ENCODE measurements at places on chromosomes 13 and 19. TPM values are rescaled to one million over a fixed set of nuclear protein-coding genes. Genes with fewer than 3 reads are reported as not detected.

DNA sequence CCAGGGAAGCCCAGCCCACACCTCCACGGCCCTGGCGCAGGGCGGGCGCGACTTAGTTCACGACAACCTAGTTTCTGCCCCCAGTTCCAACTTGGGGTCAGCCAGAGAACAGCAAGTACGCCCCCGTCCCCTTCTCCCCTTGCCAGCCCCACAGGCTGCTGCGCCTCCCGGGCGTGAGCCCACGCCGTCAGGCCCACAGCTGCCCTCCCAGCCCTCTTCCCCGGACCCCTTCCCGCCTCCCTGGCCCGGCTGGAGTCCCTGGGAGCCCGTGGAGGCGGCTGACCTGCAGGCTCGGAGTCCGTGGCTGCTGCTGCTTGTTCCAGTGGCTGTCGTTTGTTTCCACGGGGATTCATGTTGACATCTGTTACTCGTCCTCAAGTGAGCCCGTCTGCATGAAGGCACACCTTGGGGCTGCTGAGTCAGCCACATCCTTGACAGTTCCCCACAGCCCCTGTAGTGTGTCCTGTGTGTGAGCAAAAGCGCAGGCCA lies 86.0 kb downstream of the ATP11A start:
- no peak overlapping the region for H3K27ac ChIP-seq
- no peaks in the 10 kb centered on the region for H3K27me3 ChIP-seq
- H3K4me1 ChIP-seq: peaks cover 6% of the 10 kb centered on the region

DNA sequence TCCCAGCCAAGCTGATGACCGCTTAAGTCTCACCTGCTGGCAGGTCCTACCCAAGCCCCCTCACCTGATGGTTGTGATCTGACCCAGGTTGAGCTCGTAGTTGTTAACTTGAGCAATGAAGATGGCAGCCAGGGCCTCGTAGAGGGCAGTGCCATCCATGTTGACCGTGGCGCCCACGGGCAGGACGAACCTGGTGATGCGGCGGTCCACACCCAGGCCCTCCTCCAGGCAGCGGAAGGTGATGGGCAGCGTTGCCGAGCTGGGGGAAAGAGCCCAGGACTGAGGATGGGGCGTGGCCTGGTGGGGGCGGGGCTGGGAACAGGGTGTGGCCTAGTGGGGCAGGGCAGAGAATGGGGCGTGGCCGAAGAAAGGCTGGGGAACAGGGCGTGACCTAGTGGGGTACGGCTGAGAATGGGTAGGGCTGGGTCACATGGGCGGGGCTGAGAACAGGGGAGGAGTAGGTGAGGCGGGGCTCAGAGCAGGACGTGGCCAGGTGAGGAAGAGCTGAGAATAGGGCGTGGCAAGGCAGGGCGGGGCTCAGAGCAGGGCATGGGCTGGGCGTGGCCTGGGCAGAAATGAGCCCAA lies 12.9 kb downstream of the OR7C2 start:
- no peak overlapping the region for H3K4me3 ChIP-seq
- H3K36me3 ChIP-seq: no peaks in the 10 kb centered on the region
- DNase-seq: no peak
- H3K4me1 ChIP-seq: no peaks in the 10 kb centered on the region

GRCh38 chr19:9981406-9982260 lies 28.7 kb downstream of the COL5A3 start:
- no peaks in the 10 kb centered on the region for H3K4me1 ChIP-seq
- no peaks in the 10 kb centered on the region for H3K36me3 ChIP-seq
- no peak overlapping the region for H3K4me3 ChIP-seq
- H3K27ac ChIP-seq: no peak overlapping the region
- H3K27me3 ChIP-seq: no peaks in the 10 kb centered on the region

The CNN1 gene
- total RNA-seq: 0.48 TPM

DNA sequence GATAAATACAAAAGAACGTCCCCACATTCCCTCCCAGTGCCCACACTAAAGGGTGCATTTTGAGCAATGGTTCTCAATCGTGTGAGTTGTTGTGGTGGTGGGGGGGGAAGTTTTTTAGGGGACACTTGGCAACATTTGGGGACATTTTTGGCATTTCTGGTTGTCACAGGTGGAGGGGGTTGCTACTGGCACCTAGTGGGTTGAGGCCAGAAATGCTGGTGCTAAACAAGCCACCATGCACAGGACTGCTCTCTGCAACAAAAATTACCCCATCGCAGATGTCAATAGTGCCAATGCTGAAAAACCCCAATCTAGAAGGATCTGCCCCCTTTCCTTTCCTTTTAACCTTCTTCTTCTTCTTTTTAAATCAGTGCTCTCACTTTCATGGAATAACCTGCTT lies 453.3 kb downstream of the TSHZ3 start:
- DNase-seq: no peak
- no peaks in the 10 kb centered on the region for H3K4me1 ChIP-seq
- H3K4me3 ChIP-seq: no peak overlapping the region

- H3K27ac ChIP-seq: no peak overlapping the region
- H3K4me3 ChIP-seq: no peak overlapping the region
- no peak for DNase-seq
Observed at GRCh38 chr13:113589961-113590339, 5.4 kb downstream of the TFDP1 start.

DNA sequence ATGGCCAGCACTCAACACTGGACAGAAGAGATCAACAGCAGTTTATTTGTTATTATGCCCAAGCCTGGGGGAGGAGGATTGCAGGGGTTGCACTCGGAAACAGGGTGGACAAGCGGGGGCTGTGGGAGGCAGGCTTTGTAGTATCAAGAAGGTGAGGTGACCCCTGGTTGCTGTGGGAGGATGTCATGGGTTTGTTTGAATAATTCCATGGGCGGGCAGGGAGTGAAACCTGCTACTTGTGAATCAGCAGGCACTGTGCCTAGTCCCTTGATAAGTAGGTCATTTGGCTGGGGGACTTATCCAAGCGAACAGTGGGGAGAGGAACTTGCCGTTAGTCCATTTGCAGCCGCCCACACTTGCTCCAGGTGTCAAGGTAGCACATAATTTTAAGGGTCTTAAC lies 84.4 kb upstream of the KCTD15 start:
- DNase-seq: no peak
- no peaks in the 10 kb centered on the region for H3K4me1 ChIP-seq
- H3K27me3 ChIP-seq: no peaks in the 10 kb centered on the region
- no peaks in the 10 kb centered on the region for H3K36me3 ChIP-seq
- H3K27ac ChIP-seq: no peak overlapping the region

The CALR3 gene
- not detected for total RNA-seq

The ALOX5AP gene
- total RNA-seq: 48.5 TPM

DNA sequence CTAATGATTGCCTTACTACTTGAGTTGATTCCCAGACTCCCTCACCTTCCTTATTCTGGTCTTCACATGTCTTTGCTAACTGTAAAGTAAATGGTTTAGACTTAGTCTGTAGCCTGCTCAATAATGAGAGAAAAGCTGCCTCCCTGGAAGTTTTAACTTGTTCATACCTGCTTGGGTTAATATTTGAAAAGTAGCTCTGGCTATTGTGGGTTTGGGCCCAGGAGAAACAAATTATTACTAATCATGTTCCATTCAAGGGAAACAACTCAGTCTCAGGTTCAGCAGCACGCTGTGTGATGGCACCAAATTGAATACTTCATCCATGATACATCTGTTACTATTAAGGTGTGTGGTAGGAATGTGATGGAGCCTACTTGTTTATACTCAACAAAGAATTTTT lies 75.0 kb downstream of the ZMYM2 start:
- peaks cover 37% of the 10 kb centered on the region for H3K36me3 ChIP-seq
- no peak overlapping the region for H3K4me3 ChIP-seq
- H3K27me3 ChIP-seq: no peaks in the 10 kb centered on the region
- DNase-seq: no peak
- no peak overlapping the region for H3K27ac ChIP-seq

GRCh38 chr19:44548736-44549135 lies 19.3 kb upstream of the CEACAM20 start:
- no peak overlapping the region for H3K27ac ChIP-seq
- DNase-seq: no peak
- H3K4me3 ChIP-seq: no peak overlapping the region
- H3K27me3 ChIP-seq: no peaks in the 10 kb centered on the region
- no peaks in the 10 kb centered on the region for H3K36me3 ChIP-seq

GRCh38 chr19:49933643-49934042 lies 4.3 kb upstream of the NUP62 start:
- DNase-seq: no peak
- H3K27me3 ChIP-seq: no peaks in the 10 kb centered on the region
- H3K4me3 ChIP-seq: no peak overlapping the region
- no peak overlapping the region for H3K27ac ChIP-seq
- H3K4me1 ChIP-seq: peaks cover 4% of the 10 kb centered on the region
- H3K36me3 ChIP-seq: peaks cover 6% of the 10 kb centered on the region

GRCh38 chr19:33862981-33863380 lies 66.3 kb downstream of the KCTD15 start:
- no peaks in the 10 kb centered on the region for H3K4me1 ChIP-seq
- no peak for DNase-seq
- no peaks in the 10 kb centered on the region for H3K27me3 ChIP-seq

GRCh38 chr19:3193256-3194105 lies 7.8 kb downstream of the NCLN start:
- H3K27ac ChIP-seq: no peak overlapping the region
- no peak overlapping the region for H3K4me3 ChIP-seq
- H3K4me1 ChIP-seq: no peaks in the 10 kb centered on the region
- H3K27me3 ChIP-seq: no peaks in the 10 kb centered on the region
- H3K36me3 ChIP-seq: peaks cover 6% of the 10 kb centered on the region

DNA sequence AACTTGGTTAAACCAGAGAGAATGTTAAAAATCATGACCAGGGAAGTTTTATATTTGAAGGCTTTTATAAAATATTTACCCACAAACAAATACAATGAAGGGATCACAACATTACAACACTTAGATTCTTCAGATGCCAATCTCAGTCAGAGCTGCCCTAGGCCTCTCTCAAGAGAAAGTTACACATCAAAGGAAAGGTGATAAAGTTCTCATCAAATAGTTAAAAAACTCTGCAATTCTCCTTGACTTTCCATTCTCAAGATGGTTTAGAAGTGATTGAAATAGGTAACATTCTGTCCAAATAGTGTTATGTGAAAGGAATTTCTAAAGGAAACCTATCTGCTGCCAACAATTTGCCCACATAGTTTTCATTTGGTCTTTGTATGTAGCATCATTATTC lies 1115.2 kb upstream of the MIR17HG start:
- no peak overlapping the region for H3K27ac ChIP-seq
- no peak overlapping the region for H3K4me3 ChIP-seq
- no peak for DNase-seq
- no peaks in the 10 kb centered on the region for H3K4me1 ChIP-seq
- no peaks in the 10 kb centered on the region for H3K36me3 ChIP-seq
- no peaks in the 10 kb centered on the region for H3K27me3 ChIP-seq

The TLE6 gene
- total RNA-seq: 6.4 TPM

GRCh38 chr13:85798556-85798955 lies 663 bp downstream of the SLITRK6 start:
- H3K4me3 ChIP-seq: no peak overlapping the region
- H3K36me3 ChIP-seq: no peaks in the 10 kb centered on the region
- no peak for DNase-seq
- no peaks in the 10 kb centered on the region for H3K4me1 ChIP-seq

DNA sequence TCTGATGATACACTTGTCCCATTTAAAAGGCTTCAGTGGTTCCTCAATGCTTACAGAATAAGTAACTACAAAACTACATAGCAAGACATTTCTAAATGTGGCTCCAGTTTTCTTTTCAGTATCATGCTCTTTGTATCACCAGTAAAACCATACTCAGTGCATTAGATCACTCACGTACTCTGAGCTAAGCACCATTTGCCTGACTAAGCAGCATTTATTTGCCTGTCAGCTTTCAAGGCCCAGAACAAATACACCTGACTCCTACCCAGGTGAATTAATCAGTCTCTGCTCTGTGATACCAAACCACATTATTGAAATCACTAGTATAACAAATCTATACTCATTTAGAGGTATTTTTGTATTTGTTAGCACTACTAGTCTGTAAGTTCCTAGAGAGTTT lies 47.4 kb upstream of the PCDH20 start:
- no peaks in the 10 kb centered on the region for H3K27me3 ChIP-seq
- no peaks in the 10 kb centered on the region for H3K36me3 ChIP-seq
- H3K4me3 ChIP-seq: no peak overlapping the region
- DNase-seq: no peak
- H3K27ac ChIP-seq: no peak overlapping the region

The ATP8A2 gene
- total RNA-seq: not detected

The NCR1 gene
- total RNA-seq: not detected

GRCh38 chr19:15365264-15365663 lies 14.3 kb downstream of the AKAP8 start:
- H3K4me3 ChIP-seq: no peak overlapping the region
- H3K36me3 ChIP-seq: peaks cover 23% of the 10 kb centered on the region
- H3K27ac ChIP-seq: no peak overlapping the region
- no peak for DNase-seq
- no peaks in the 10 kb centered on the region for H3K27me3 ChIP-seq

DNA sequence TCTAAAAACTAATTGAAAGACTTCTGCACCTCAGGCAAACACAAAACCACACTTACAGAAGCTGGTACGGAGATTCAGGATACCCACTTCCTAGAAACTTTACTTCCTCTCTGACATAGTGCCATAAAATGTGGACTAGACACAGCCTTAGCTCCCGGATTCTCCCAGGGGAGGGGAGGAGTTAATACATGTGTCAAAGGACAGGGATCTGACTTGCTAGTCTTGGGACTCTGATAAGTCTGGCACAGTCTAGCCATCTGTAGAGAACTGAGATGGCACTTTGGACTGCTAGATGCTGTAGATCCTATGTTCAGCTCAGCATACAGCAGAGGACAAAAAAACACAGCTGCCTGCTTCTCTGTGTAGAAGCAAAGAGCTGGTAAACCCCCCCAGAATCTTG lies 769.8 kb upstream of the MIR17HG start:
- H3K36me3 ChIP-seq: no peaks in the 10 kb centered on the region
- no peak overlapping the region for H3K4me3 ChIP-seq
- no peak overlapping the region for H3K27ac ChIP-seq
- DNase-seq: no peak

DNA sequence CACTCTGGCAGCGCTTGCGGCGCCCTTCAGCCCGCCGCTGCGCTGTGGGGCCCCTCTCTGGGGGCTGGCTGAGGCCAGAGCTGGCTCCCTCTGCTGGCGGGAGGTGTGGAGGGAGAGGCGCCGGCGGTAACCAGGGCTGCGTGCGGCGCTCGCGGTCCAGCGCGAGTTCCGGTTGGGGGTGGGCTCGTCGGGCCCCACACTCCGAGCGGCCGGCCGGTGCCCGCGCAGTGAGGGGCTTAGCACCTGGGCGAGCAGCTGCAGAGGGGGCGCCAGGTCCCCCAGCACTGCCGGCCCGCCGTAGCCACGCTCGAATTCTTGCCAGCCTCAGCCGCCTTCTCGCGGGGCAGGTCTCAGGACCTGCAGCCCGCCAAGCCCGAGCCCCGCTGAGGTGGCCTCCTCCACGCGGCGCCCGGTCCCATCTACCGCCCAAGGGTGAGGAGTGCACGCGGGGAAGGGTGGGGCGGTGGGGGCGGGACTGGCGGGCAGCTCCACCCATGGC lies 879.0 kb upstream of the SLITRK5 start:
- no peaks in the 10 kb centered on the region for H3K27me3 ChIP-seq
- no peak for DNase-seq
- no peak overlapping the region for H3K27ac ChIP-seq
- H3K36me3 ChIP-seq: no peaks in the 10 kb centered on the region
- no peaks in the 10 kb centered on the region for H3K4me1 ChIP-seq

The FGF14 gene
- 0.44 TPM for total RNA-seq

Measured in GM12878 (cell line).